ENCODE measurements at places on chromosomes 3 and 15.

- no peak for DNase-seq
Measured at GRCh38 chr3:151120409-151120808, 34.9 kb downstream of the MED12L start.

- DNase-seq = no peak
Measured at GRCh38 chr3:57133157-57133556, 32.0 kb downstream of the IL17RD start.

DNA sequence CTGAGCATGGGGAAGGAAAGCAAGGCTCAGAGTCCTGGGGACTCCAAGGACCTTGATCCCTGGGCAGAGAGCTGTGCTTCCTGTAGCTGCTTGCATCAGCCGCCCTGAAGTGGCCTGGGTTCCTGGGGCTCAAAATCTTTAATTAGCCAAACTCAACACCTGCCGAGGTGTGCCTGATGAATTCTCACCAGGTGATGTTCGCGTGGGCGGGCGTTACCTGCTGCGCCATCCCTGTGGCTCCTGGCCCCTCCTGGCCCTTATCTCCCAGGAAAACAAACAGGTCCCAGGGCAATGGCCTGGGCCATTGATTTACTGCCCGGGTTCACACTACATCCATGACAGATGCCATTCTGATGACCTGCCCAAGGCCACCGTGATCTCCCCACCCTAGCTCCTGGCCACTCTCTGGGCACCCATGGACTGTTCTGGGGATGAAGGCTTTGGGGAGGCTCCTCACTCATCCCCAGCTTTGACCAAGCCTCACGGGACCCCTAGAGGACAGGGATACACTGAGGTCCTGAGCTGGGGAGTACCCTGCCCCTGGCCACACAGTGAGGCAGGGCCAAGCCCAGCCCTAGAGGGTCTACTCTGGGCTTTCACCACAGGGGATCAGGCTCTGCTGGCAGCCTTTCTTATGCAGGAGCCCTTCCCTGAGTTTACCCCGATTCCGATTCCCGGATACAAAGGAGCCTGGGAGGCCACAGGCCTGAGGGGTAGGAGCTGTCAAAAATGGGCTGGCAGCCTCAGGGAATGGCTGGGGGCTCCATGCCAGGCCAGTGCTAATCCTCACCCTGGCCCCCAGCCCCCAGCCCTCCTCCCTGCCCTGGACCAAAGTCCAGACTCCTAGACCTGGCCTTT is 5.7 kb downstream of the SLC38A3 start:
- no peak for DNase-seq

DNA sequence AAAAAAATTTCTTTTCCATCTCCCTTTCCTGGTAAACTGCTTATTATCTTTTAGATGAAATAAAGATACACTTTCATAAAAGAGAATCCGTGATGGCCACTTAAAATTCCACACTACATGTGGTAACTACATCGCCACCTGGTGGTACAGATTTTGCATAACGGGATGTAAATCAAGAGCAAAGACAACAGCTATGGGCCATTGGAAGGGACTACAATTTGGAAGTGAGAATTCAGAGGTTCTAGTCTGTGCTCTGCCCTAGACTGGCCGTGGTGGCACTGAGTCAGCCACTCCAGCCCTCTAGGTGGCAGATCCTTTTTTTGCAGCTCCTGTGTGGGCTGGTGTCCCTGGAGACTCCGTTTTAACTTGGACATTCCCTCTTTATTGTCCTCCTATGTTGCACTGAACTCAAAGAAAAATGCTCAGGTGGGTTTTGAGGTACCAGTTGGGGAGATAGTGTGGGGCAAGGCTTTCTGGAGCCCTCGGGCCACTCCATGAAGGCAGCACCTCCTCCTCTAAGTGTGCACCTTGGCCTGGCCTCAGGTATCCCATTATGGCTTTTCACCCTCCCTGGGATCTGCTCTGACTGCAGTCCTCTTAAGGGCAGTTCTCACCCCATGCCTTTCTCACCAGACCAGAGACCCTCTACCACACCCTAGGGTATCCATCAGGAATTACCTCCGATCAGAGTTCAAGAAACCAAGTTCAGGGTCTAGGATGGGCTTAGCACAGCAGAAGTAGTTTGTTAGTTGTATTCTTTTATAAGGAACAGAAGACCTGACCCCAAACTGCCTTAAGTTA is 54.9 kb downstream of the SPSB4 start:
- peak; percentile 72 for DNase-seq

DNA sequence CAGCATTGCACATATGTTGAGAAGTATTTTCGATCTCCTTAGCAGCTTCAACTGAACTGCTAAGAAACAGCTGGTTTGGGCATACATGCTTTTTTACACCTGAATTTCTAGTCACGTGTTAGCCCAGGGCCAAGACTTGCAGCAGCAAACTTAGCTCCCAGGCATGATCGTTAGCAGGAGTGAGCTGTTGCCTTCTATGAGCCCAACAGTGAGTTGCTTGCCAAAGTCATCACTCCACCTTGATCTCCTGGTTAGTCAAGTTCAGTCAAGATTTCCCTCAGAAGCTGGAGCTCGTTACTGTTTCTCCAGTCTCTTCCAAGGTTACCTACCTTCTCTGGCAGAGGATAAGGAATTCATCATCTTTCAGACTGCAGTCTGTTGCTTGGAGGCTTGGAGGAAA is 100.4 kb upstream of the SEMA6D start:
- no peak for DNase-seq

DNA sequence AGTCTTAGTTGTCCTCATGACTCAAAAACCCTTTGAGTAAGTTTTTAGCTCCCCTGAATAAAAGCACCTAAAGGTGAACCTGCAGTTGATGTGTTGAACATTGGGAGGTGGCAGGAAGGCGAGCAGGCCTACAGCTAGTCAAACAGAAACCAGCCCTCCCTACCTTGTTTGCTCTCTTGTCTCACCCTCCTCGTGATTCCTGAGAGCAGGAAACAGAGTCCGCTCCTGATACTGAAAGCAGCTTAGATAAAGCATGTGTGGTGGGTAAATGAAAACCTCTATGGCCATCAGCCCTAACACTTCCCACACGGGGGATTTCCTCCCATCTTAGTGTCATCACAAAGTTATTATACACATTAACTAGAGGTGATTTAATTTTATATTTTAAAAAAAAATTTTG is 21.8 kb upstream of the CLDN18 start:
- no peak for DNase-seq

GRCh38 chr3:72579581-72580245 is 268.5 kb downstream of the SHQ1 start:
- DNase-seq = no peak

GRCh38 chr3:196726788-196727675 is 12.6 kb upstream of the PAK2 start:
- DNase-seq = no peak

GRCh38 chr3:106242781-106243180 is 374.0 kb upstream of the CBLB start:
- DNase-seq = no peak

DNA sequence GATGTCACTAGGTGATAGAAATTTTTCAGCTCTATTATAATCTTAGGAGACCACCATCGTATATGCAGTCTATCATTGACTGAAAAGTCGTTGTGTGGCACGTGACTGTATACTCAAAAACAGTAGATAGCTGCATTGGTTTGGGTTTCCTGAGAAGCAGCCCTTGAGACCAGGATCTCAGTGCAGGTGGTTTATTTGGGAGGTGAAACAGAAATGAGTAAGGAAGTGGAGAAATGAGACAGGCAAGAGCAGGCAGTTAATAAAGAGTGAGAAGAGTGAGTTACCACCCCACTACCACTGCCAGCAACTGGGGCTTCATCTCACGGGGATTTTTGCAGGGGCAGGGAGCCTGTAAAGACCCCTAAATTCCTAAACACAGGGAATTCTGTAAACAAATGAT is 221.0 kb downstream of the SHQ1 start:
- DNase-seq = no peak

DNA sequence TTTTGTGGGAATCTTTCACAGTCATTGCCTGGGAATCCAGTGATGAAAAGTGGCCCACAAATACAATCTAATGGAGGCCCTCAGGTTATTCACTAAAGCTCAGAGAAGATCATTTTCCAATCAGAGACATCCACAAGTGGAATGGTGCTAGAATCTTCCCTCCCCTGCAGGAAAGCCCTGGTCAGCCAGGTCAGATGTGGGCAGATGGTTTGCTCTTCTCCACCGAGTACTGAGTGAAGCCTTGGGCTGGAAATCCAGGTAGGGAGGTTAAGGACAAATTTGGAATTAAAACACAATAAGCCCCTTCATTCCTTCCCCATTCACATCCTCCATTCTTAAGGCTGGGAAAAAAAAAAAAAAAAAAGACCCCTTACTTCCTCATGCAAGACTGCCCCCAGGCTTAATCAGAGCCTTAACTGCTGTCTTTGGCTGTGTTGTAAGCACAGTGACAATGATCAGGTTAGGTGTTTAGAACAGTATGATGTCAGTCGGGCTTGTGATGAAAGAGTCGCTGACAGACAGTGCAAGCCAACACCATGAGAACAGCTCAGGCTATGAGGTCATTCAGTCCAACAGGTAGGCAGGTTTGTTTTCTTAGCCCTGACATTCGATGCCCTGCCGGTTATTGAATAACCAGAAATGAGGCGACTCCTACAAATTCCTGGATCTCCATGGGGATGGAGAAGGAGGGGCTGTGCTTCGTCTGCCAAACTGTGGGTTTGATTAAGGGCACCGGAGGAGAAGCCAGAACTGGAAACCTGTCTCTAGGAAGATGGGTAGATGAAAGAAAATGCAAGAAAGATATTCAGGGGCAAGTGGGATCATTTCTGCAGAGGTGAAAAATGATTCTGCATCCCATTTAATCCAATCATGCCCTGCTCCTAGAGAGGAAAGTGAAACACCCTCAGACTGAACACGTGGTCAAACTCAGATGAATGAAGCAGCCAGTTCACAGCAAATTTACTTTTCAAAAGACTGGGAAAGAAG is 23.5 kb upstream of the HES1 start:
- DNase-seq = no peak

DNA sequence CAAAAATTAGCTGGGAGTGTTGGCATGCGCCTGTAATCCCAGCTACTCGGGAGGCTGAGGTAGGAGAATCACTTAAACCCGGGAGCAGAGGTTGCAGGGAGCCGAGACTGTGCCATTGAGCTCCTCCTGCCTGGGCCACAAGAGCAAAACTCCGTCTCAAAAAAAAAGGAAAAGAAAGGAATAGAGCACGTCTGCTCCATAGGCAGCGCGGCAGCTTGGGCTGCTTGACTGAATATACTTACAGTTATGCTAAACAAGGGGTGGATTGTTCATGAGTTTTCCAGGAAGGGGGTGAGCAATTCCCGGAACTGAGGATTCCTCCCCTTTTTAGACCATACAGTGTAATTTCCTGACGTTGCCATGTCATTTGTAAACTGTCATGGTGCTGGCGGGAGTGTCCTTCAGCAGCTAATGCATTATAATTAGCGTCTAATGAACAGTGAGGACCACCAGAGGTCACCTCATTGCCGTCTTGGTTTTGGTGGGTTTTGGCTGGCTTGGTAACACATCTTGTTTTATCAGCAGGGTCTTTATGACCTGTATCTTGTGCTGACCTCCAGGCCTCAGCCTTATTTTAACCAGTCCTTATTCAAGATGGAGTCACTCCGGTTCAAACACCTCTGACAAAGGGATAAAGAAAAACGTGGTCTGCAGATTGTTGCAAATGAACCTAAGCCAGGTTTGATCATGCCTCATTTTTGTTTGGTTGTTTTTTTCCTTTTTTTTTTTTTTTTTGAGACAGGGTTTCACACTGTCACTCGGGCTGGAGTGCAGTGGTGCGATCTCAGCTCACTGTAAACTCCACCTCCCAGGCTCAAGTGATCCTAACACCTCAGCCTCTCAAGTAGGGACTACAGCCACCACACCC is 24.9 kb upstream of the SENP5 start:
- DNase-seq = no peak

DNA sequence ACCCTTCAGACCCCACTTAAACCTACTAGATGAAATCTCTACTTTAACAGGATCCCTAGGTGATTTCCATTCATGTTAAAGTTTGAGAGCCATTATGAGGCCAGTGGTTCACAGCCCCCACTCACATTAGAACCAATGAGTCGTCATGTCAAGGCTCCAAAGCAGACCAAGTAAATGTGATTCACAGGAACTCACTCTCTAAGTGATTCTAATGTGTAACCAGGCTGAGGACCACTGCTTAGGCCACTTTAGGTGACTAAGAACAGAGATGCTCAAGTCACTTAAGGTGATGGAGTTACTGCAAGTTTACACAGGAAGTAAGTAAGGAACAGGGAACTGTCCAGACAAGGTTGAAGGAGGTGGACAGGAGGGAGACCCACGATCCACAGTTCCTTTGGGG is 7.7 kb downstream of the GALNT15 start:
- DNase-seq = no peak

- no peak for DNase-seq
Measured at GRCh38 chr3:31450345-31450744, 82.4 kb upstream of the STT3B start.

DNA sequence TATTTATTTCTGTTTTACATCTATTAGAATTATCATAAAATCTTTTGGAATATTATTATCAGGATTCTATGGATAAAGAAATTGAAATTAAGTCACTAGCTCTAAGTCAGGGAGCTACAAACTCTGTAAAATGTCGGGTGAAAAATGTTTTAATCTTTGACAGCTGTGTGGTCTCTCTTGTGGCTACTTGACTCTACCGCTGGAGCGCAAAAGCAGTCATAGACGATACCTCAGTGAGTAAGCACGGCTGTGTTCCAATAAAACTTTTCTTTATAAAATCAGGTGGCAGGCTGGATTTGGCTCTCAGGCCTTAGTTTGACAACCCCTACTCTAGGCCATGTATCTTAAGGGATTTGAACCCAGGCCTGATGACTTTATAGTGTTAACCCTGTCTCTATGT is 88.5 kb upstream of the PFN2 start:
- DNase-seq = no peak

GRCh38 chr15:51585986-51586385 is 36.6 kb downstream of the DMXL2 start:
- DNase-seq = no peak

- no peak for DNase-seq
Measured at GRCh38 chr3:149316437-149316836, 17.0 kb downstream of the TM4SF18 start.

DNA sequence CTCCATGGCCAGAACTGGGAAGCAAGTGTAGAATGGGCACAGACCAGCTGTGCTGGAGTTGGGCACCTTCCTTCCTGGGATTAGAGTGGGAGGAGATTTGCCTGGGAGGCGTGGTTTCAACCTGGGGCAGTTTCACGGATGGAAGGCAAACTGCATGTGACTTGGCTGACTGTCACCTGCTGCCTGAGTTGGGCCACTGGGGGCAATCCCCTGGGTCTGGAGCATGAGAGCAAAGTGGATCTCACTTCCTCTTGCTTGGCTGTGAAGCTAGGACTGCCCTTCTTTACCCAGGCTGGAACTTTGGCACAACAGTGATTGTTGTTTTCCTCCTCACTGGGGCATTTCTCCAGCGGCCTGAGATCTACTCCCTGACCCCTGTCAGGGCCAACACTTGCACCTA is 1247.0 kb upstream of the EPHA6 start:
- no peak for DNase-seq

Measured in non-pigmented ciliary epithelial cell (primary cell).